ENCODE measurements at places on chromosomes 16 and 17.

DNA sequence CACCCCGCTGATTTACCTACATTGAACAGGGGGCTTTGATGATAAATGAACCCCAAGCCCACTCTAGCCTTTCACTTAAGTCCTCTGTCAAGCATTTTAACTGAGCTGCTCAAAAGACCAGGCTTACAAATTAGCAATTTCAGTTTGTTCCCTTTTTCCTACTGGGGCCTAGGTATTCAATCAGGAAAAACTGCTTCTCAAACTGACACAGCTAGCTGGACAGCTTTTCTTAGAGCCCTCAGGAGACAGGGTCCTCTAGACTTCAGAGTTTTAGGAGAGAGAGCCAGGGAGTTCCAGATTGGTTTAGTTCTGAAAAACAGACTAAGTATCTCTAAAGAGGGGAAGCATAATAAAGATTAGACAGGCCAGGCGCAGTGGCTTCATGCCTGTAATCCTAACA lies 6.2 kb upstream of the HEXIM2 start:
- no peak for DNase-seq

DNA sequence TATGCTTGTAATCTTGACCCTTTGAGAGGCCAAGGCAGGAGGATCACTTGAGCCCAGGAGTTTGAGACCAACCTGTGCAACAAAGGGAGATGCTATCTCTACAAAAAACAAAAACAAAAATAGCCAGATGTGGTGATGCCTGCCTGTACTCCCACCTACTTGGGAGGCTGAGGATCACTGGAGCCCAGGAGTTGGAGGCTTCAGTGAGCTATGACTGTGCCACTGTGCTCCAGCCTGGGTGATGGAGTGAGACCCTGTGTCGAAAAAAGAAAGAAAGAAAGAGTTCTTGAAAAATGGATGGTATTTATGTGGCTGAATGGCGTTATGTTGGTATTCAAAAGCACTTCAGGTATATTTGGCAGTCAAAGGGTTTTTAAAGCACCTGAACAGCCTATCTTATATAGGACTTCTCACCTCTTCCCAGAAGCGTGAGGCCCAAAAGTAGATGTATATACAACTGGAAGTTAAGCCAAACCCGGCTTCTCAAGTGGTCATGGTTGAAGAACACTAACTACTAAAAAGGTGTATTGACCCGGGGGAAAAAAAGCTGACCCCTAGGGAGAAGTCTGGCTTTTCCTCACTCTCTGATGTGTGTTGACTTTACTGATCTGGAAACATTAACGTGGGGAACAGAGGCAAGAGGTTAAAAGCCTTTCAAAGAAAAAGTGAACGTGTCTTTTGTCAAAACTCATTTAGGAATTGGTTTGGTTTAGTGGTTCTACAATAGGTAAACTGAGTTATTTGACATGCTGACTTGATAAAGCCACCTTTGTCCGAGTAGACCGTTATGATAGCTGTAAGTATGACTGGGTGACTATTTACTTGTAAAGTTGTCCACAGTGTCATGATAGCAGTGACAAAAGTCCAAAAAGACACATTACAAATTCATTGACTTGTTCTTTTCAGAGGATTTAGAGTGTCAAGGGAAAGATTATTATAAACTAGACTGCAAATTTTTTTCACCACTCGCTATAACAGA lies 183.4 kb downstream of the IRX3 start:
- DNase-seq: no peak

DNA sequence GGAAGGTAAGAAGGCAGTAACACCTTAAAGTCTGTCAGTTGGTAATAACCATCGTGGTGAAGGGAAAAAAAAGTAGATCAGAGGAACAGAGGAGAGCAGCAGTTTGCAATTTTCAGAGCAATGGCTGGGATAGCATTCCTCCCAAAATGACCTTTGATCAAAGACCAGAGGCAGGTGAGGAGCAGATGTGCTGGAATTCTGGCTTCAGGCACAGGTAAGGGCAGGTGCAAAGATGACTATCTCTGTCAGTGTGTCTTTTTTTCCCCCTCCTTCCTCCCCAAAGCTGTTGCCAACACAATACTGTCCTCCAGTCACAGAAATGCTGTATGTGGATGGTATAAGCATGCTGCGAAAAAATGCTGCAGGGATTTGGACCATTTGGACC lies 166.7 kb downstream of the XYLT1 start:
- DNase-seq: no peak

DNA sequence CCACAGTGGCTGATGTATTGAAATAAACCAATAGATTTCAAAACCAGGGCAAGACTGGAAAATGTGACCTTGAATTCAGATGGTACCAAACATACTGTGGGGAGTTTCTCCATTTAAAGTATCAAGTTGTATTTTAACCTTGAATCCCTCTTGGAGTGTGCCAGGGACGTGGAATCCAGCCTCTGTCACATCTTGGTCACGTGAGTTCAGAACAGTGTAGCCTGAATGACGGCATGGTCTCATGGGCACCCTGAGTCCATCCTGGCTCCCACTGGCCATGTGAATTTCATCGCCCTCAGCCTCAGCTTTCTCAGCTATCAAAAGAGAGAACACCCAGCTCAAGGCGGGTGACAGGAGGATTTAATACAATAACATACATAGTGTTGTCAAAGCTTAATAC lies 6.8 kb downstream of the ZNF771 start:
- no peak for DNase-seq

DNA sequence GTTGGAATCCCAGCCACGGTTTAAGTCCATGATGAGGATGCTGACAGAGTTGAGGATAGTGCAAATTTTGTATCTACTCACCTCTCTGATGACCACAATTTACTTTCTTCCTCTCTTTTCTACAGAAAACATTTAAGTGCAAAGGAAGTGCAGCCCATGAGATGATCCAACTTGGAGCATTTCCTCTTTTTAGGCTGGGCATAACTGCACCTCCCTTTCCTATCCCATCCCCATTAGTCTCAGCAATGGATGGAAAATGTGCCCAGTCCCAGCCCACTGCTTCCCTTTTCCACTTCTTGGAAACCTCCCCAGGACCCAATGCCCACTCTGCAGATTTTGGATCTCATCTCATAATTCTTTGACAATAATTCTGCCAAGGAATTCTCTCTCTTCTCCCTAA lies 16.6 kb upstream of the CCL8 start:
- DNase-seq: no peak

DNA sequence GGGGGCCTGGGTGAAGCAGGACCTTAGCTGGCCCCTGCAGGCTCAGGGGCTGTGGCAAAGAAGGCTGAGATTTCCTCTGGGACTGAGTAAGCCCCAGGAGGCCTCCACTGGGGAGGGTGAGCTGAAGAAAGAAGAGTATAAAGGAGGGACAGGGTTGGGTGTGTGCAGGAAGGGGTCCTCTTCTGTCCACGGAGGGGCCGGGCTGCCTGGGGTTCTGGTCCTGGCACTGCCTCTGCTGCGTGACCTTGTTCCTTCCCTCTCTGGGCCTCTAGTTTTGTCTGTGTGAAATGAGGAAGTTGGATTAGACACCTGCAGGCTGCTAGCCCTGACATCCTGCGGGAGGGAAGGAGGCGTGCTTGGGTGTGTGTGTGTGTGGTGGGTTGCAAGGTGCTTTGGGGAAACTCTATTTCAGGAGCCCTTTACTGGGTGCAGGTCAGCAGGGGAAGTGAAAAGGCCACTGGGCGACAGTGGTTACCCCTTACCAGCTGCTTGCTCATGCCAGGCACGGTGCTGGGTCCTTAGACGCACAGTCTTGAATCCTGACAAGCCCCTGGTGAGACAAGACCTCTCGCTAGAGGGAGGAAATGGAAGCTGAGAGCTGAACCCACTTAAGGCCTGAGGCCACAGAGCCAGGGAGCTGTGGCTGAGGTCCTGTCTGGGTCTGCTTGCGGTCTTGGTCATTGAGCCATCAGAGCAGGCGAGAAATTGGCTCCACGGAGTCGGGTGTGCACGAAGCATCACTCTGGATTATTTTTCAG lies 60.7 kb downstream of the OR1D5 start:
- no peak for DNase-seq

DNA sequence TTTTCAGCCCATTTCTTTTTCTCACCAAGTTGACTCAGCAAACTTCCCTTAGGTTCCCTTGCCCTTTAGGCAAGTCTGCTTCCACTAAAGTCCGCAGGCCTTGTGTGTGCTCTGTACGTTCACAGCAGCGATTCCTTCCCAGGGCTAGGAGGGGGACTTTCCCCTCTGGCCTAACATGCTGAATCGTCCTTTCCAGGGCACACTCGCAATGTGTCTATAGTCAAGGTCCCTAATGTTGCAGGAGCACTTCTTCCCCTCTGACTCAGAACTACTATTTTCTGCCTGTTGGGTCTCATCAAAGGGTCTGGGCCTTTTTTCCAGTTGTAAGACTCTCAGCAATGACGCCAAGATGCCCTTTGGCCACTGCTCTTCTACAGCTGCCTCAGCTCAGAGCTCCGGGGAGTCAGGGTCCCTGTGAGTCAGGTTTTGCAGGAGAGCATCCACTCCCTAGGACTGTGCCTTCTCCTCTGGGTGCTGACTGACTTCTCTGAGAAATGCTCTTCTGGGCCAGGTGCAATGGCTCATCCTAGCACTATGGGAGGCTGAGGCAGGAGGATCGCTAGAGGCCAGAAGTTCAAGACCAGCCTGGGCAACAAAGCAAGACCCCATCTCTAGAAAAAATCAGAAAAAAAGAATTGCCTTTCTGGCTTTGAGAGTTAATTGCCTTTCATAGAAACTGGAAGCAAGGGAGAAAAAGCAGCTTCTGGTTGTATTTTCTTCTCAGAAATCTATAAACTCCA lies 64.4 kb upstream of the TBX2 start:
- no peak for DNase-seq

DNA sequence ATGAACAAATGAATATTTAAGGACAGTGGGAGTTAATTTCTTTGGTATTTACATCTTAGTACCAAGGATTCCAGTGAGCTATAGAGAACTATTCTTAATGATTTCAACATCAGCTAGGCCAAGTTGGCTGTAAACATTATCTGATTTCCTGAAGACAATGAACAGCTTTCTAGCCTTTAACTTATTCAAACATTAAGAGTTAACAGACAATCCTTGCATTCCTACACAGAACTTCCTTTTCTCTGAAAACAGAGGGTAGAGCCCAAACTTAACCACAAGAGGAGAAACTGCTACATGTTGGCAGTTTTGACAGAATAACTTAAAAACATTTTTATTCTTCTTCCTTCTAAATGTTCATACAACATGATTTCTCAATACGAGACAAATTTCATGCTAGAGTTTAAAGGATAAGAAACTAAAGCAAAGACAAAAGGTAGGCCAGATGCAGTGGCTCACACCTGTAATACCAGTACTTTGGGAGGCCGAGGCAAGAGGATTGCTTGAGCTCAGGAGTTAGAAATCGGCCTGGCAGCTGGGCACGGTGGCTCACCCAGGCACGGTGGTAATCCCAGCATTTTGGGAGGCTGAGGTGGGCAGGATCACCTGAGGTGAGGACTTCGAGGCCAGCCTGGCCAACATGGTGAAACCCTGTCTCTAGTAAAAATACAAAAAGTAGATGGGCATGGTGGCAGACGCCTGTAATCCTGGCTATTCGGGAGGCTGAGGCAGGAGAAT lies 4.4 kb downstream of the CRLF3 start:
- DNase-seq: no peak

DNA sequence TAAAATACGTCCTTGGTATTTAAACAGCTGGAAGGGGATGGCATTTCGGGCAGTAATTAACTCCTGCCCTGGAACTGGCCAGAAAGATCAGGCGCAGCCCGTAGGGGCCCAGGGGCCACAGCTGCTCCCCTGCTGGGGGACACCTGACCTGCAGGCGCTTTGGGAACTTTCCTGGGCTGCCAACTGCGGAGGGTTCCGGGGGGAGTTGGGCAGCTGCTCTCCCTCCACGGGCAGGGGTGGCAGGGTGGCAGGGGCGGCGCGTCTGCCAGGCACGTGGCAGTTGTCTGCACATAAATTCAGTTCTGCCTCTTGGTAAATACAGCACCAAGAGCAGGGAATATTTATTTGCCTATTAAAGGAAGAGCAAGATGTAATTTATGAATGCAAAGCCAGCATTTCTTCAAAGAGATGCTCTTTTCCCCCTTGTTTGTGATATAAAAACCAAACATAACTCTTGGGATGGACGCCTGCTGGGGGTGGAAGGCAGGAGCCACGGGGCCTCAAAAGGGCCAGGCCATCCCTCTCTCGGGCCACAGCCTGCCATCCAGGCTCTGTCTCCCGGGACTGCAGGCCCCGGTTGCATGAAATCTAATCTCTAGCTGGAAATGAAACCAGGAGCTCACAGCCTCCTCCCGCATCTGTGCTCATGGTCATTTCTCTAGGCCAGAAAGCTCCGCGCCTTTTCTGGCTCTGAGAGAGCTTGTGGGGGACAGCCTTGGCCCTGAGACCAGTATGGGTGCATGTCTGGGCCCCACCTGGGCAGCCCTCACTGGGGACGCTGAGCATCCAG lies 29.9 kb upstream of the CHMP6 start:
- no peak for DNase-seq

GRCh38 chr17:13582776-13583547 lies 18.8 kb downstream of the HS3ST3A1 start:
- DNase-seq: no peak

GRCh38 chr17:81551458-81552243 lies 502 bp downstream of the FAAP100 start:
- DNase-seq: no peak

DNA sequence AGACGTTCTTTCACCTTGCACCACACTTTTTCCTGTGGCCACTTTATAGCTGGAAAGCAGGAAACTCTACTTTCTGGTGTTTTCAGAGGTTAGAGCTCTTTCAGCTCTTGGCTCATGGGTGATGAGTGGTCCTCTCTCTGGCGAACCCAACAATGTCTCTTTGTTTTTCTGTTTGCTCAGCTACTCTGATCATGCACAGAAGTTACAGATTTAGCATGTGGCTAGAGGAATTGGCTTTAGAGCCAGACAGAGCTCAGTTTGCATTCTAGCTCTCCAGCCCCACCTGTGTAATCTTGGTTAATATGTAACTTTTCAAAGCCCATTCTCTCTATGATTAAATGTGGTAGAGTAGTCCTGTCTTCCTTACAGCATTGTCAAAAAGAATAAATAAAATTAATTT lies 225.2 kb downstream of the HAPSTR1 start:
- no peak for DNase-seq

GRCh38 chr17:3695129-3695722 lies 729 bp downstream of the P2RX5 start:
- no peak for DNase-seq

All from activated CD4-positive, alpha-beta T cell treated with anti-CD3 and anti-CD28 coated beads, Interleukin-2, amount 50 U/mL, for 24 hours (primary cell).